ENCODE measurements at places on chromosomes 2 and 18. TPM values are rescaled to one million over a fixed set of nuclear protein-coding genes. Genes with fewer than 3 reads are reported as not detected.

- no peak for DNase-seq
Measured at GRCh38 chr2:63888490-63889402, 47.0 kb downstream of the UGP2 start.

GRCh38 chr2:190649798-190650390 is 1.0 kb downstream of the NAB1 start:
- no peak for DNase-seq

DNA sequence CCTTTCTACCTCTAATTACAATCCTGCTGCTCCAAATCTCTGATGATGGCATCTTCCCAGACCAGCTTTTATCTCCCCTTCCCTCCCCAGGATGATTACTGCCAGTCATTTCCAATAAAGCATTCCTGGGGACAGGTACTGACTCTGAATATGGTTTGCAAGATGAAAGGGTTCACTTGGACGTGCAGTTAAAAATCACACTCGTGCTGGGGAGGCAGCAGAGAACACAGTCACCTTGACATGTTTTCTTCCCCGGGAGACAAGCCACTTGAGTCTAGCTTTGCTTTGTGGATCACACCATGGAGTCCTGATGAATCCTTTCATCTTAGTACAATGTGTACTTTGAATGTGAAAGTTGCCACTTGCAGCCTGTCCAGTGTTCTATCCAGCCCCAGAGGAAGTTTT is 175.0 kb downstream of the ALPK2 start:
- no peak for DNase-seq

GRCh38 chr2:216389570-216389969 is 17.3 kb upstream of the MARCHF4 start:
- DNase-seq, result no peak

DNA sequence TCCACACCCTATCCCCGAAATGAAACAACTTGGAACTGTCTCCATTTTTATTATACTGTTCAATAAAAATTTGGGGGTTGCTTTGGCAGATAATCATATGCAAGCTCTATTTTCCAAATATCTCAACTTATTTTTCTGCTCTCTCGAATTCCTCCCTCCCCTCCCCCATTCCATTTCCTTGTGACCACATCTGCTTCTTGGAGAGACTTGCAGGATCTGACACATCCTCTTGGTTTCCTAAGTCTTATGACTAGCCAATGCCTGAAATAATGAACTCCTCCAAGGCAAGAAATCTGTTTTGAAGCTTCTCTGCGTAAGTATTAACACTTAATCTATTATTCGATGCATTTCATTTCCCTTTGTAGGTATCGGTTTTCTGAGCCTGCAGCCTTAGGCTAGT is 16.1 kb downstream of the TGIF1 start:
- DNase-seq, result no peak

- no peak for DNase-seq
Measured at GRCh38 chr2:12051831-12052230, 305.4 kb downstream of the LPIN1 start.

GRCh38 chr2:238716171-238716570 is 131.7 kb upstream of the TWIST2 start:
- no peak for DNase-seq

DNA sequence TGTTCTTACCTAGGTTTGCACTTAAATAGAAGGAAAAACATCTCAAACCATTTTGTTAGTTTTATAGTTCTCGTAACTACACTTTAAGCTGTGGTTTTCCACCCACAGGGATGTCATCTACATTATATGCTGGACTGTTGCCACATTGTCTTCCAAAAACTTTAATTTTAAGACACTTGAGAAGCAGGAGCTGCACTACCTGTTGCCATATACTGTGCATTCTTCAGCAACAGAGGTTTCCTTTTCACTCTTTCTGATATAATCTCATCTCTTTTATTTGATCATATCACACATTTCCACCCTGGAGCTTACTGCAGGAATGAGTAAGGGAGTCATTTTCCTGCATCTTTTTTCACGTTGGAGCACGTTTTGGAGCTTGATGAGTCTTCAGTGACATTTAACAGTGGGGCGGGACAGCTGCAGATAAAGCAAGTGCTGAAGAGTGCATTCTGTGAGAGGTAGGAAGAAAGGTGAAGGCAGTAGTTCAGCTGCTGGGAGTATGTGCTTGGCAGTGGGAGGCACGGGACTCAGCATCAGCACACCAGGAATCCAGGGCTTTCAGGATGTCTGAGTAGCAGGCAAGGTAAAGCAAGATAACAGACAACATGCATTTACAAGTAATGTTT is 3.8 kb downstream of the LIMS1 start:
- no peak for DNase-seq

GRCh38 chr2:231069379-231070054 is 12.8 kb downstream of the PSMD1 start:
- DNase-seq, result no peak

GRCh38 chr2:99554238-99554637 is 64.4 kb upstream of the REV1 start:
- DNase-seq, result no peak

- DNase-seq, result no peak
Measured at GRCh38 chr18:70411876-70412435, 123.1 kb downstream of the SOCS6 start.

GRCh38 chr2:157169889-157170288 is 87.6 kb upstream of the GALNT5 start:
- DNase-seq, result no peak

- no peak for DNase-seq
Measured at GRCh38 chr2:152200101-152200500, 24.5 kb upstream of the STAM2 start.

DNA sequence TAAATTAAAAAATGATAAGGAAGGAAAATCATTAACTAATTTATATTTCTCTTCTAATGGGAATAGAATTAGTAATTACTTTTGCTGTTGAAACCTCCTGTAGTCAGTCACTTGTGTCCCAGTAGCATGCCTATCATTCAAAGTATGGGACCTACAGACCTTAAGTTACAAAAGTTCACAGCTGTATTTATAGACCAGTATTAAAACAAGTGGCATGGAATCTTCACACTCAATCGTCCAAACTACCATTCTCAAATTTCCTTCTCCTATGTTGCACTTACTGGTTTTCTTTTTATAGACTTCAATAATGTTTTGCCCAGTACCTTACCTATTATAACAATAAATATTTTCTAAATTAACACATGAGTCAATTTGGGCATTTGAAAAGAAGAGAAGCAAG is 639.9 kb downstream of the ERBB4 start:
- no peak for DNase-seq

- DNase-seq, result no peak
Measured at GRCh38 chr2:222942561-222942960, 81.7 kb downstream of the ACSL3 start.

GRCh38 chr18:63828120-63828519 is 52.9 kb downstream of the SERPINB7 start:
- DNase-seq, result no peak

DNA sequence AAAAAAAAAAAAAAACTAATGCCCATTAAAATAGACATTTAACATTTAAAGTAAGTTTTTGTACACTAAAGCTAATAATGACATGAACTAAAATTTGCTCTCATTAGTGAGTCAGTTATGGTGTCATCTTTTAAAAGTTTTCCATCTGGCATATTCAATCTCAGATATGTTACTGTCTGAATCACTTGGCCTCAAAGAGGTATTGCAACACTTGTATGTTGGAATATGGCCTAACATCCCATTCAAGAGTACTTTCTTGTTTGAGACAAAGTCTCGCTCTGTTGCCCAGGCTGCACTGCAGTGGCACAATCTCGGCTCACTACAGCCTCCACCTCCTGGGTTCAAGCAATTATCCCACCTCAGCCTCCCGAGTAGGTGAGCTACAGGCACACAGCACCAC is 169.7 kb downstream of the TMEM163 start:
- no peak for DNase-seq

DNA sequence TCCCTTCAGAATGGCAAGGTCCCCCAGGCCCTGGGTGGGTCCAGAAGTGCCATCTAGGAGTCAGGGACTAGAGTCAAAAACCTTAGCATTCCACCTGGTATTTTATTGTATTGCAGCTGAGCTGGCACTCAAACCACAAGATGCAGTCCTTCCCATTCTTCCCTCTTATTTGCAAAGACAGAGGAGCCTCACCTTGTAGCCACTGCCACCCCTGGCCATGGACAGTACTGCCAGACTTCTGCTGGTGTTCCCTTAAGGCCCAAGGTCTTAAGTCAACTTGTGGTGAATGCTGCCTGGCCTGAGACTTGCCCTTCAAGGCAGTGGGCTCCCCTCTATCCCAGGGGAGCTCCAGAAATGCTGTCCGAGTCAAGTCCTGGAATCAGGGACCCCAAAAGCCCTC is 6.9 kb downstream of the UGT1A10 start:
- DNase-seq, result no peak

GRCh38 chr2:26901326-26902183 is 53.6 kb downstream of the DPYSL5 start:
- DNase-seq, result no peak

DNA sequence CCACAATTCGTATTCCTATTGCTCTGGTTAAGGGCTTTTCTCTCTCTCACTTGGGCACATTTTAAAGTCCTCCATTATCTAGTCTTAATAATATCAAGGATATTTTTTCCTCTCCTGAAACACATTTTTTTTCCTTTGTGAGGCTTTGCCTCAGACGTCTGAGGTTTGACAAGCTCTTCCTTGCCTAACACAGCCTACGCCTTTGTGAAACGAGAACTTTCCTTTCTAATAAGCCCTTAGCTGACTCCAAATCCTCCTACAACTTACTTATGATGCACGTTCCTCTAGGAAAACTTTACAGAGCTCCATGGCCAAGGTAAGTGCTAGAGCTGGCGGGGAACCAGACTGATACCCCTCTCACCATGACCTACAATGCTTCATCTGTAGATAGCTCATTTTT is 841.5 kb downstream of the SOCS6 start:
- DNase-seq, result no peak

- no peak for DNase-seq
Measured at GRCh38 chr2:19651466-19651865, 250.3 kb downstream of the TTC32 start.

GRCh38 chr18:61350578-61350977 is 17.3 kb downstream of the CDH20 start:
- no peak for DNase-seq

- DNase-seq, result no peak
Measured at GRCh38 chr2:136065384-136065783, 52.6 kb downstream of the CXCR4 start.

DNA sequence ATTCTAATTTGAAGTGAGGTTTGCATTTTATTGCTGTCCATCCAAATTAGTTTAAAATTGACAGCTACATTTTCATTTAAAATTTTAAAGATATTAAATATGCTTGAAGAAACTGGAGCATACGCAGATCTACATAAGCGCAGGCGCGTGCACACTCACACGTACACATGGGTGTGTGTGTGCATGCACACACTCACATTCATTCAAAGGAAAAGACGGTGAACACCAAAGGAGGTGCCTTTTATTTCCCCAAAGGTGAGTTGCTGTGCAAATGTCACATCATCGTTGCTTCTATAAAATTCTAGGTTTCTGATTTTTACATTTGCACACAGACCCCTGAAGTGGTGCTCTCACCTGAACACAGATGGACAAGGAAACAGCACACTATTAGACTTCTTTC is 194.2 kb downstream of the GRB14 start:
- no peak for DNase-seq

- DNase-seq, result no peak
Measured at GRCh38 chr2:196291426-196291825, 120.0 kb upstream of the STK17B start.

DNA sequence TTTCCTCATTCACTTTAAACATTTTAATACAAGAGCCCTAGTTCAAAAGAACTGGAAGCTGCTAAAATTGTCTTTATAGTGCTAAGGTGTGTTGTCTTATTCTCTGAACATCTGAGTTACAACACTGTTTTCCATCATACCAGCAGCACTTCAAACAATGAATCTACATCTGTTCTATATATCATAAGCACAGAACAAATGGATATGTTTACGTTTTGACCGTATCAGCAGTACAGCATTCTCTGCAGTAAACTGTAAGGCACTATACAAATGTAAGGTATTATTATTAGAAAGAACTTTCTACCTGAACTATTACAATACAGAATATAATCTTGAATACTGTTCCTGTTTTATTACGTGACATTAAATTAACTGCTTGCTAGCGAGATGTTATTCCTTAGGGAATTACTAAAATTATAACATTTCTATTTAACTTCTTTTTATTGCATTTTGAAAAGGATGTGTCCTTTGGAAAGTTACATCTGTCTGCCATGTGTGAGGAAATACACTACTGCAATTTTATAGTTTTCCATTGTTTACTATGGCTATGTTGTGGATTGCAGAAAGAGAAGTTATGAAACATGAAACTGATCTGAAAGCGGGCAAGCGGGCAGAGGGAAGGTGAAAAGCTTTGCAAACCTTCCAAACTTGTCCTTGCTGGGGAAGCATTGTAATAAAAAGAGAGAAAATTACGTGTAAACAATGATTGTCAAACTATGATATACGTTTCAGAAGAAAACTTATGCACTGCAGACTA is 13.7 kb downstream of the NCKAP1 start:
- peak; percentile 41 for DNase-seq

DNA sequence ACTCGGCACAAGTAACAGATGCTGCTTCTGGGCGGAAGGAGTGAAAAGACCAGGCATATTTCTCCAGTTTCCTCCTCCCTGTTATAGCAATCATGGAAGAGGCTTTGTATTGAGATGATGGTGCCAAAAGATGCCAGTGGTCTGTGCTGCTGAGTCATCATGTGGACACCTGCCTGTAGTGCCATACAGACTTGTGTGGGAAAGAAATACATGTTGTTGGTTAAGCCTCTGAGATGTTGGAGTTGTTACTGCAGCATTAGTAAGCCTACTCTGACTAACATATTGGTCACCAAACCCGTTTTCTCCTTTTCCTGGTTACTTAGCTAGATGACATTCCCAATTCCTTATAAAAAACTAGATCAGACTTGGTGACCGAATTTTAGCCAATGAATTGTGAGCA is 356.9 kb downstream of the ZNF521 start:
- no peak for DNase-seq

GRCh38 chr2:85963068-85963467 is 74.3 kb upstream of the ST3GAL5 start:
- DNase-seq, result no peak

- DNase-seq, result no peak
Measured at GRCh38 chr2:235283246-235283645, 210.6 kb upstream of the AGAP1 start.

GRCh38 chr2:43950383-43951008 is 45.3 kb downstream of the LRPPRC start:
- DNase-seq, result peak; percentile 2

GRCh38 chr2:206488623-206489022 is 45.3 kb downstream of the ADAM23 start:
- no peak for DNase-seq

KCNJ13 gene
- polyA plus RNA-seq, result not detected

TTN gene
- not detected for polyA plus RNA-seq

MATN3 gene
- polyA plus RNA-seq, result 0.97 TPM

APCDD1 gene
- 15.3 TPM for polyA plus RNA-seq

CCDC85A gene
- 3.1 TPM for polyA plus RNA-seq

CXXC1 gene
- 51.2 TPM for polyA plus RNA-seq

RNASEH1 gene
- 19.3 TPM for polyA plus RNA-seq

LYPD1 gene
- 9.2 TPM for polyA plus RNA-seq

CNGA3 gene
- polyA plus RNA-seq, result not detected

CXCR4 gene
- polyA plus RNA-seq, result not detected

STARD6 gene
- not detected for polyA plus RNA-seq

GPR35 gene
- 0.17 TPM for polyA plus RNA-seq

All from BJ (cell line).